H7 (cell line): ENCODE measurements at places on chromosomes 6 and 20. TPM values are rescaled to one million over a fixed set of nuclear protein-coding genes. Genes with fewer than 3 reads are reported as not detected.

Gene UBE3D
- 12.0 and 12.2 TPM in 2 replicates for total RNA-seq

Gene ID4
- total RNA-seq = 3.4 and 3.5 TPM in 2 replicates

Gene CFB
- not detected in 2 replicates for total RNA-seq

Gene WASF1
- 15.3 and 17.6 TPM in 2 replicates for total RNA-seq

Gene SPEF1
- 0.11 and 0.94 TPM in 2 replicates for total RNA-seq

Gene NFATC2
- total RNA-seq = 0.28 and 0.48 TPM in 2 replicates

Gene KHDRBS2
- 3.7 and 6.3 TPM in 2 replicates for total RNA-seq

Gene ADAM33
- total RNA-seq = 3.3 and 5.5 TPM in 2 replicates

Gene SAPCD1
- 1.8 and 7.7 TPM in 2 replicates for total RNA-seq

Gene TMEM244
- not detected in 2 replicates for total RNA-seq

Gene PACRG
- total RNA-seq = 0.07 and 0.52 TPM in 2 replicates

Gene OVOL2
- 3.3 and 7.8 TPM in 2 replicates for total RNA-seq

Gene TRAPPC3L
- total RNA-seq = not detected in 2 replicates

Gene FAM135A
- total RNA-seq = 29.1 and 37.3 TPM in 2 replicates

Gene MAN1A1
- total RNA-seq = 13.2 and 14.5 TPM in 2 replicates

Gene OLIG3
- 0.07 and 0.28 TPM in 2 replicates for total RNA-seq

Gene KCNK5
- 23.8 and 30.1 TPM in 2 replicates for total RNA-seq

Gene ECT2L
- total RNA-seq = 0.03 TPM in 1 of 2 replicates, not detected in the other

Gene ERVFRD-1
- not detected in 2 replicates for total RNA-seq

Gene HLA-DOB
- not detected in 2 replicates for total RNA-seq

Gene GPR31
- total RNA-seq = not detected in 2 replicates

Gene ETV7
- 0.28 and 1.5 TPM in 2 replicates for total RNA-seq

Gene SLC22A3
- 17.3 and 23.9 TPM in 2 replicates for total RNA-seq

Gene SIGLEC1
- not detected in 2 replicates for total RNA-seq

Gene WFDC6
- total RNA-seq = not detected in 2 replicates

Gene SYTL3
- total RNA-seq = 0.74 and 1.2 TPM in 2 replicates
